ENCODE measurements at places on chromosomes 2 and 18.

- no peak for DNase-seq
These were observed 125.4 kb downstream of the RGPD3 start for GRCh38 chr2:106342831-106343251.

- no peak for DNase-seq
These were observed 443.6 kb upstream of the TRIB2 start for GRCh38 chr2:12273111-12273510.

GRCh38 chr2:168490946-168491605 lies 35.0 kb downstream of the CERS6 start:
- no peak for DNase-seq

GRCh38 chr2:73716543-73717250 lies 20.4 kb downstream of the TPRKB start:
- no peak for DNase-seq

- DNase-seq, result no peak
These were observed 14.6 kb downstream of the TMSB10 start for GRCh38 chr2:84919885-84920580.

GRCh38 chr18:78129260-78129659 lies 850.4 kb upstream of the SALL3 start:
- no peak for DNase-seq

GRCh38 chr2:149098701-149099100 lies 60.2 kb downstream of the LYPD6B start:
- no peak for DNase-seq

Data from central memory CD8-positive, alpha-beta T cell (primary cell).